ENCODE measurements at places on chromosomes 6 and 20.

DNA sequence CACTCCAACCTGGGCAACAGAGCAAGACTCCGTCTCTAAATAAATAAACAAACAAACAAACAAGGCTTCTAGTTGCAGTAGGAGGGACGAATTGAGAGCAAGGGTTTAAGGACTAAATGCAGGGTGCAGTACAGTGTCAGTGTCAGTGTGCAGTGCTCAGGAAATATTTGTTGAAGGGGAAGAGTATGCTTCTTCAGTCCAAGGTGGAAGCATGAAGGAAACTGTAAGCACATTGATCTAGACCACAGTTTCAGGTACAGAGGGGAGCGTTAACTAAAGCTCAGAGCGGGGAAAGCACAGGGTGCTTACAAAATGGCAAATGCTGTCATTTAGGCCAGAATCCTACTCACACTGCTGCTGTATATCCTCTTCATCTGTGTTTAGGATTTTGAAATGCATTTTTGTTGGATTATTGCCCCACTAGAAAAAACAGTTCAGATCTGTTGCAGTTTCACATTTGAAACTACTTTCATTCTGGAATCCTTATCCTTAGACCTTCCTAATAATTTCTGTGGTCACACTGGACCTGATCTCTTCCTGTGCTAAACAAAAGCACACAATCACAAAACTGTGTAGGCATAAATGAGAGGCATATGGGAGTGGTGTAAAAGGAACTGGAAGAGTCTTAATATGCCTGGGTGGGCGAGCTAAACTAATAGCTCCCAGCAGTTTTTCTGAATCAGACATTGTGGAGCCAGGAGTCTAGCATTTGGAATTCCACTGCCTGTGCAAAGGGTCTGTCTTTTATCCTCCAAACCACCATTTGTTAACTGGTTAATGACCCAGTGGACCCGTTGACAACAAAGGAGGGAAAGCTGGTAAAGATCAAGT lies 41.4 kb downstream of the CBFA2T2 start:
- DNase-seq = no peak

- no peak for DNase-seq
Measured at GRCh38 chr6:169849396-169849795, 98.0 kb downstream of the ERMARD start.

GRCh38 chr6:150343434-150343833 lies 25.4 kb upstream of the IYD start:
- no peak for DNase-seq

GRCh38 chr20:286508-286907 lies 4.0 kb downstream of the C20orf96 start:
- no peak for DNase-seq

DNA sequence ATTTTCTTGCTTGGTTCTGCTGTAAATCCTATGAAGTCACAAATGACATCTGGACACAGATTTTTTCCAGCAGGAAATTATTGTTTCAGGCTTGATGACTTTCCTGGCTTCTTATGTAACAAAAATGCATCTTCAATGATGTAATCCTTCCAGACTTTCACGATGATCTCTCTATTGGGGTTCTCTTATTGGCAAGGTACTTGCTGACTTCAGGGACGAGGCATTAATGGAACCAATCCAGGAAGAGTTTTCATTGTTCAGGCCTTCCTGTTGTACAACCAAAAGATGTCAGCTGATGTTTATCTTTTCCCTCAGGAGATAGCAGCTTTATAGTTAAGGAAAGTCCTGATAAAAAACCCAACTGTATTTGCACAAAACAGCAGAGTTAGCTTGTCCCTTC lies 118.5 kb upstream of the MMS22L start:
- no peak for DNase-seq

DNA sequence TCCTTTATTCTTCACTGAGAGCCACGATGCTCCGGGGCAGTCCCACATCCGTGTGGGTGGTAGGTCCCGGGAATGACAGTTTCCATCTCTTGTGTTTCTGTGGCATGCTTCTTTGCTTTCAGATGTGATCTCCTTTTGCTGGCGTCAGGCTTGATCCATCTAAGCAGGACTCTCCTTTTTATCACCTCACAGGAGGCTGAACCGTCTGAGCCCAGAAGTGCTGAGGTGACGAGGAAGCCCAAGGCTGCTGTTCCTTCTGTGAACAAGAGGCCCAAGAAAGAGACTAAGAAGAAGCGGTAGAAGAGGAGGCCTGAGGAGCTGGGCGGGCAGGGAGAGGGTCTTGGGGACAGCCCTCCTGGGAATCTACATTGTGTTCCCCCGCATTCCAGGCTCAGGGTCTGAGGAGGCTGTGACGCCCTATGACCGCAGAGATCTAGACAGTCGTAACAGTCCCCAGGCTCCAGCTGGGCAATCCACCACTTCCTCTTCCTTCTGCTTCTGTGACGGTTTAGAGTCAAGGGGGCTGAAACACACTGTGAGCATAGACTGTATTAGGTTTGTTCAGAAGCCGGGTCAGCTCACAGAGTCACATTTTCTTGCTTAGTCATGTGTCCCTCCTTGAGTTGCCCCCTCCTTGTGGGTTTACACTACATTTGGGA lies 26.8 kb downstream of the MANBAL start:
- no peak for DNase-seq

DNA sequence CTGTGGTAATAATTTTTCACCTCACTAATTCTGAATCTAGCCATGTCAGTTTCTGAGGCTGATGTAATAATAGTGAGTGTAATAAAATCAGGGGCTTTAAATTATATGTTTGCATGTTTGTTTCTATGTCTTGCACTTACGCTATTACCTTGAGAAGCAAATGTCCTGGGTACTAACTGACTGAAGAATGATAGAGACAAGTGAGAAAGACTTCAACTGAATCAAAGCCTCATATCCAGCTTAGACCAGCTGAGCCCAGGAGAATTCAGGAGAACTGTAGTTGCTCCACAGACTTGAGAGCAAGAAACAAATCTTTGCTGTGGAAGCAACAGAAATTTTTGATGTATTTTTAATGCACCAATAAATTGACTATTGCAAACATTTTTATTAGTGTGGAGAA lies 162.8 kb downstream of the MANEA start:
- DNase-seq = no peak

- DNase-seq = no peak
Measured at GRCh38 chr6:152478377-152479010, 158.7 kb downstream of the SYNE1 start.

- no peak for DNase-seq
Measured at GRCh38 chr20:14984768-14985622, 647.6 kb upstream of the FLRT3 start.

DNA sequence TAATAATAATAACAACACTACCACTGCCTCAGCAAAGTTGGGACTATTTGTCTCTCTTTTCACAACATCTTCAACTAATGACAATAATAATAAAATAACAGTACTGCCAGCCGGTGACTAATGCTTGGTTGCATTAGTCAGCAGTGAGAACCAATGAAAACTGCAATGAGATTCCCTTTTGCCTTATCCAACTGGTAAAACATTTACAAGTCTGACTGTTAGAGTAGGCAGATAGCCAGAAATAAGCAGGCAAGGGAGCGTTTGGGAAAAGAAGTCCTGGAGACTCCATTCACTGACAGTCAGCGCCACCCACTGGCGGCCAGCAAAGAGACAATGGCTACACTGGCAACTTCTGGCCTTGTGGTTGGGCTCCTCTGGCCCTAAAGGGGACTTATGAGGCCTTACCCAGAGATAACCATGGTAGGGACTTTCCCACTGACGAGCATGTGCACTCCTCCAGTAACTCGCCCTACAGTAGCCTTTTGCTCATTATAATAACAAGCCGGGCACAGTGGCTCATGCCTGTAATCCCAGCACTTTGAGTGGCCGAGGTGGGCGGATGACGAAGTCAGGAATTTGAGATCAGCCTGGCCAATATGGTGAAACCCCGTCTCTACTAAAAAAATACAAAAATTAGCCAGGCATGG lies 3.4 kb upstream of the NSFL1C start:
- no peak for DNase-seq

GRCh38 chr6:91476000-91476399 lies 889.1 kb upstream of the MAP3K7 start:
- no peak for DNase-seq

GRCh38 chr6:37021356-37022129 lies 16.1 kb downstream of the FGD2 start:
- DNase-seq = no peak

DNA sequence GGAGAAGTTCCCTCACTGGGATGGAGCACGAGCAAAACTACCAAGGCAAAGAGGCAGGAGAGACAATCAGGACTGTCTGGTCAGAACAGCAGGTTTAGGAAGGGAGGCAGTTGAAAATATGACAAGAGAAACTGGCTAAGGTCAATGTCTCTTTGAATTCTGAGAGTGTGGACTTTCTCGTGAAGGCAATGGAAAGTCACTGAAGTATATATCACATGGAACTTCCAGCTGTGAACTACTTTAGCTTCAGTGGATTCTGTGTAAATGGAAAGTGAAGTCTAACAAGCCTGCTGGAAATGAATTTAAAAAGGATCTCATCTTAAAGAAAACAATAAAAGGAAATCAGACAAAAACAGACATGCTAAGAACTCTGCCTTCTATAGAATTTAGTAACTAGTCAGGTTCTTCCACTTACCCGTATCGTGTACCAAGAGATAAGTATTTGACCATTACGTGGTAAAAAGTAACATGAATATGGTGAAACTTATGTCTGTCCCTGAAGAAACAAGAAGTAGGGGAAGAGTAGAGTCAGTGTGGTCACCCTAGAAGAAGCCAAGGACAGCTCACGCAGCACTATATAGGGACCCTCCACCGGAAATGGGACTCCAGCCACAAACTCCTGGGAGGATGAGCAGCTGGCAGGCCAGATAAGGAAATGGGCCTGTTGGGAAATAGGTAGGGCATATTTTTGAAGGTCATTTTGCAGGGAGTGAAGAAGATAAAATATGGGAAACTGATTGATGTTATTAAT lies 123.4 kb downstream of the MAP7 start:
- DNase-seq = no peak

GRCh38 chr6:35392111-35392702 lies 49.8 kb downstream of the PPARD start:
- no peak for DNase-seq

GRCh38 chr6:125787791-125788190 lies 3.0 kb upstream of the NCOA7 start:
- DNase-seq = no peak

- DNase-seq = no peak
Measured at GRCh38 chr20:52060794-52061714, 130.5 kb downstream of the ZFP64 start.

- no peak for DNase-seq
Measured at GRCh38 chr6:12030993-12031550, 19.0 kb downstream of the HIVEP1 start.

- DNase-seq = no peak
Measured at GRCh38 chr6:82783587-82784236, 281.9 kb downstream of the UBE3D start.

GRCh38 chr20:46709055-46709458 lies 392 bp upstream of the SLC2A10 start:
- DNase-seq = no peak

- no peak for DNase-seq
Measured at GRCh38 chr6:67792996-67793395, 842.1 kb upstream of the ADGRB3 start.

GRCh38 chr6:74717591-74717990 lies 488.3 kb downstream of the COL12A1 start:
- DNase-seq = no peak

- no peak for DNase-seq
Measured at GRCh38 chr20:4787069-4787468, 65.4 kb downstream of the PRND start.

DNA sequence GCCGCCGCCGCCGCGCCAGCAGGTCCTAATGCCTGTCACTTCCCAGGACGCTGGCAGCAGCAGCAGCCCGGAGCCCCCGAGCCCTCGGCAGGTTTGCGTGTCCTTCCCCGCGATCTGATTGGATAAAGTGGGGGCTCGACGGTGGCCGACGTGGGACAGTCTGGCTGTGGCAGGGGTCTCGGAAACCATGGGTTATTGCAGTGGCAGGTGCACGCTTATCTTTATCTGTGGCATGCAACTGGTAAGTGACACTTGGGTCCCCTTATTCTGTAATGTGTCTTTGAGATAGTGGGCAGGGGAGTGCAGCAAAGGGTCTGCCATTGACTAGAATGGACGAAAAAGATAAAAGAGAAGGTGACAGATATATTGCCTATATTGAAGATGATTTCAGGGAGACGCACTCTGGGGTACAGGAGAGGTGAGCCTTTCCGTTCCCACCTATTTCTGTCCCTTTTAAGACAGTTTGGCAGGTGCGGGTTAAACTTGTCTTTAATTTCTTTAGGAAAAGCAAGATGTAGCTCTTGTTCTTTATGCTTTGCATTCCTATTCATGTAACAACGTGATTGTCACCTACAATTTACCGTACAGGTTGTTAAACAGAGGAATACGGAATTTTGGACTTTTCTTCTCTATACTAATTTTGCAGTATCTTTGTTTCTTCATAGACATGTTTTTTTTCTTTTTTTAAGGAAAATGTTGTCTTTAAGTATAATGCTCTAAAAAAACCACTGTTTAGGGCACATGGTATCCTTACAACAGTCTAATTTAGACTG lies 535 bp downstream of the NKAIN2 start:
- DNase-seq = no peak

- no peak for DNase-seq
Measured at GRCh38 chr20:6863355-6863754, 95.9 kb downstream of the BMP2 start.

All from activated naive CD4-positive, alpha-beta T cell (primary cell).